ENCODE measurements at places on chromosomes 4 and X.

DNA sequence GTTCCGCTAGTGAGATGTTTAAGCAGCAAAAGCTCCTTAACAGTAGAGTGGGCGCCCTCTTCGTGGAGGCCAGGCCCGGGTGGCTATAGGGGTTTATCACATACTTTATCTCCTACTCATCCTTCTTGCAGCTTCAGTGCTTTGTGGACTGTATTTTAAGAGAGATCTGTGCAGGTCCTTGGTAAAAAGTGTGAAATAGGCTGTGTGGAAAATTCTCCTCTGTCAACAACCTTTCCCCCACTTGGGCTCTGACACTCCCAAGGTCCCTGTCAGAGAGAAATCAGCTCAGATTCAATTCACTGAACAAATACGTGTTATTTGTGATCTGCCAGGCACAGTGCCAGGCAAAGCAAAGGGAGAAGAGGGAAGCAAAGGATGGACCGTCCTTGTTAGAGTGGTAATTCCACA is 214.3 kb upstream of the PPARGC1A start:
- DNase-seq, result no peak

GRCh38 chr4:89369581-89369980 is 62.0 kb upstream of the GPRIN3 start:
- no peak for DNase-seq

- DNase-seq, result no peak
Observed at GRCh38 chrX:7163146-7163677, 15.3 kb upstream of the PUDP start.

DNA sequence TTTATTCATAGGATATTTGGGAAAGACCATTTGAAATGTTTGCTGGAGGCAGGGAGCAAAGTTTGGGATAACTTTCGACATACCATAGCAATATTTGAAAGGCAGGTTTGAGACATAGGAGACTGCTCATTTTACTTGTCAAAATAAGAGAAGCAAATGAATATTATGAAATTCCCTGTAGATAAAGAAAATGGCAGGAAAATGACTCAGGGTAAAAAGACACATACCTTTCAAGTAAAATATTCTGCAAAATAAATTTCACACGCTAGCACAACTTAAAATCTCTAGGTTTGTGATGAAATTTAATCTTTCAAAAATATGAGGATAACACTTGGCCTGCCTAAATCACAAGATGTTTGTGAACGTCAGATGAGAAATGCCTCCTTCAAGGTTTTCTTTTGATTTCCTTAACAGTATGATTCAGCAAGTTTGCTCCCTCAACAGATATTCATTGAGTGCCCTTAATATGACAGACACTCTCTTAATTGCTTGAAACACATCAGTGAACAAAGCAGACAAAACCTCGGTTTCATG is 6.6 kb downstream of the TMEM156 start:
- DNase-seq, result no peak

- no peak for DNase-seq
Observed at GRCh38 chr4:1356181-1356998, 9.4 kb downstream of the UVSSA start.

- no peak for DNase-seq
Observed at GRCh38 chr4:167100120-167100519, 134.2 kb downstream of the SPOCK3 start.

- no peak for DNase-seq
Observed at GRCh38 chr4:17030543-17030942, 132.1 kb upstream of the LDB2 start.

DNA sequence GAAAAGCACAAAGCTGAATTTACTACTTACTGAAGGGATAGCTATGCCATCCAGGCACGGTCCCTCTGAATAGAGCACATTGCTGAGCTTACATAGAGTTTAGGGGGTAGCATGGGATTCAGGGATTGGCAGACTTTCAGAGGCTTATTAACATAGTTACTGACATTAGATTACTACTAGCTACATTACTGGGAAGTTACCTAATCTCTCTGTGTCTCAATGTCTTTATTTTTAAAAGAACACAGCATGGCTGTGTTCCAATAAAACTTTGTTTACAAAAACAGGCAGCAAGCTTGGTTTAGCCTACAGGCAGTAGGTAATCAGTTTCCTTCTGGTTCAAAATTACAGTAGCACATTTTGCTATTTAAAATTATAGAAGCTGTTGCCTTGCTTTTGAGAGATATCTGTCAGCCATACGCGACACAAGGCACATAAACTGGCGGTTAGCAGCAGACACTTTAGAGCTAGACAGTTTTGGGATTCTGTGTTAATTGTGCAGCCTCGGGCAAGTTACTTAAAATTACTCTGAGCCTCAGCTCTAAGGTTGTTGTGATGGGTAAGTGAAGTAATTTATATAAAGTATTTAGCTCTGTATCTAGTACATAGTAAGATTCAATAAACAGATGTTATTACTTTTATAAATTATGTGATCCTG is 6.9 kb downstream of the KLHL8 start:
- no peak for DNase-seq

- DNase-seq, result no peak
Observed at GRCh38 chrX:40043895-40044294, 53.9 kb downstream of the BCOR start.

GRCh38 chr4:32994981-32995881 is 2275.1 kb downstream of the PCDH7 start:
- no peak for DNase-seq

- no peak for DNase-seq
Observed at GRCh38 chrX:27838185-27838584, 30.4 kb downstream of the MAGEB10 start.

- DNase-seq, result no peak
Observed at GRCh38 chr4:88958080-88958479, 98.9 kb downstream of the FAM13A start.

DNA sequence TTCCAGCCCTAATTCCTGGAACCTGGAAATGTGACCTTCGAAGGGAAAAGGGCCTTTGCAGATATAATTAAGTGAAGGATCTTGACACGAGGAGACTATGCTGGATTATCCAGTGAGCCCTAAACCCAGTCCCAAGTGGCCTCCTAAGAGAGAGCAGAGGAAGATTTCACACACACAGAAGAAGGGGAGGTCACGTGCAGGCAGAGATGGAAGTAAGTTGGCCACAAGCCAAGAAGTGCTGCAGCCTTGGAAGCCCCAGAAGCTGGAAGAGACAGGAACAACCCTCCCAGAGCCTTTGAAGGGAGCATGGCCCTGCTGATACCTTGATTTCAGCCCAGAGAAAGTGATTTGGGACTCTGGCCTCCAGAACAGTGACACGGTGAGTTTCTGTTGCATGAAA is 51.9 kb downstream of the EVC2 start:
- DNase-seq, result no peak

DNA sequence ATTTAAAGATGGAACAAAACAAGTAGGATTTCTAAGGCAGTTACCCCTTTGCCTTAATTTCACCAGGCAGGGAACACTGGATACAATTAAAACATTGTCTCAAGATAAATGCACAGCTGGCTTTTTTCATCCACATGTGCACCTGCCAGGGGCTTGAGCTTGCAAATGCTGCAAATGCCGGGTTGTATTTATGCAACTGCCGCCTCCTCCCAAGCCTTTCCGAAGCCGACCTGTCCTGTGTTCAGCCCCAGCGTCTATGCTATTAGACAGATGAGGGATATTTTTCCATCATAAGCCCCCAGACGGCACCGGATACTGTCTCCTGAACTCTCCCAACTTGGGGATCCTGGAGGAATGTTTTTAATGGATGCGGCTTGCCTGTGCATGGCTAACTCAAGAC is 251.6 kb downstream of the CRLF2 start:
- no peak for DNase-seq

- no peak for DNase-seq
Observed at GRCh38 chr4:110003401-110004187, 90.9 kb downstream of the EGF start.

- DNase-seq, result no peak
Observed at GRCh38 chrX:57528670-57529255, 63.0 kb upstream of the ZXDB start.

DNA sequence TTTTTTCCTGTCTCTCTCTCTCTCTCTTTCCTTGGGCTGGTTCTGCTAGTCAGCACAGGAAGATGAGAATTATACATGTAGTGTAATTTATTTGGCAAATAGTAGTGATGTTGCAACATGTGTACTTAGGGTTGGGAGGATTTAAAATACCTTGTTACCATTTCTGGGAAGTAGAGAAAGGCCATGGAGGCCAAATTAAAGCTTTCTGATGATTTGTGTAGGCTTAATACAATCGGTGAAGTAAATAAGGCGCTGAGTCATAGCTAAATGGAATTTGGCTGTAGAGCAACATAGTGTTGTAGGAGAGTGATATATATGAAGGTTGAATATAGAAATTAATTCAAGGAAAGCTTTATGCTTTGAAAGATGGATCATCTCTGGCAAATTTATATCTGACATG is 295.3 kb downstream of the GRID2 start:
- DNase-seq, result no peak

DNA sequence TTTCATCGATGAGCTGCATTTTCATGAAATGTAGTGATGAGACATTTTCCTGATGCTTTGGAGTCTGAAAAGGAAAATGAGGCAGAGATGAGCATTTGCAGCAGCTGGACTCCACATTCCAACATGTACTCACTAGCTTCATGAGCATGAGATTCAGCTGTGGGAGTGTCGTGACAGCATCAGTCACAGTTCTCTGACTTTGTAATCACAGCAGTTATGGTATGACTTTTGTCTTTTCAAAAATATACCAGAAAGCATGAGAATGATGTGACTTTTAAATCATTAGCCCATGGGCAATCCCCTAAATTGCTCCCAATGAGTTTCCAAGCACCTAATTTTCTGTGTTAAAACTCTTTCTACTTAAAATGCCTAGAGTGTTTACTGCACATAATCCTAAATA is 18.3 kb upstream of the MSL3 start:
- no peak for DNase-seq

DNA sequence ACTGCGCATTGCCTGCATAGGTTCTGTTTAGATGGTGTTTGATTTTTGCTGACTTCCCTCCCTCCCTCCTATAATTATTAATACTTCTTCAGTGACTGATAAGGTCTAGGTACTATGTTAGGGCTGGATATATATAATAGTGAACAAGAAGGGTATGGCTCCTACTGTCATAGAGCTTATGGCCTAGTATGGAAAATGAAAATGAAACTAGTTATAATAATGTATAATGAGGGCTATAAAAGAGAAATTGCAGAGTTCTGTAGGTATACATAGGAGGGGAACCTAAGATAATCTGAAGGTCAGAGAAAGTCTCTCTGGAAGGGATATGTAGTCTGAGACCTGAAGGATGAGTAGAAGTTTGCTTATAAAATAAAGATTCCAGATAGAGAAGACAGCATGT is 102.1 kb downstream of the DCK start:
- DNase-seq, result no peak
